HCEC 1CT (cell line): ENCODE measurements at places on chromosomes 6 and 20.

- DNase-seq: no peak
Observed at GRCh38 chr6:75747152-75747992, 1.7 kb upstream of the MYO6 start.

- DNase-seq: peak; percentile 78
Observed at GRCh38 chr6:28981833-28982475, 23.2 kb downstream of the ZNF311 start.

DNA sequence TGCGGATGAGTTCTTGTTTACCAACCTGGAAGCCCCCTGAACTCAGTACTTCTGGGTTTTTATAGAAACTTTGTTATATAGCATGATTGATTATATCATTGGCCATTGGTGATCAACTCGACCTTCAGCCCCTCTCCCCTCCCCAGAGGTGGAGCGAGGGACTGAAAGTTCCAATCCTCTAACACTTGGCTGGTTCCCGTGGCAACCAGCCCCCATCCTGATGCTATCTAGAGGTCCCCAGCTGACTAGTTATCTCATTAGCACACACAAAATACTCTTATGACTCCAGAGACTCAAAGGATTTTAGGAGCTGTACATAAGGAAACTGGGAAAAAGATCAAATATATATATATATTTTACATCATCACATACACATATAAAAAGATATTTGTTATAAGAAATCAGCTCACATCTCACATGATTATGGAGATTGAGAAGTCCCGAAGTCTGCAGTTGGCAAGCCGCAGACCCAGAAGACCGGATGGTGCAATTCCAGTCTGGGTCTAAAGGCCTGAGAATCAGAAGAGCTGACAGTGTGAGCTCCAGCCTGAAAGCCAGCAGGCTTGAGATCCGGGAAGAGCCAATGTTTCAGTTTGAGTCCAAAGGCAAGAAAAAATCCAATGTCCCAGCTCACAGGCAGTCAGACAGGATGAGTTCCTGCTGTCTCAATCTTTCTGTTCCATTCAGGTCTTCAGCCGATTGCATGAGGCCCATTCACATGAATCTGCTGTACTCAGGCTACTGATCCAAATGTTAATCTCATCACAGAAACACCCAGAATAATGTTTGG is 179.3 kb upstream of the DTNBP1 start:
- DNase-seq: no peak

DNA sequence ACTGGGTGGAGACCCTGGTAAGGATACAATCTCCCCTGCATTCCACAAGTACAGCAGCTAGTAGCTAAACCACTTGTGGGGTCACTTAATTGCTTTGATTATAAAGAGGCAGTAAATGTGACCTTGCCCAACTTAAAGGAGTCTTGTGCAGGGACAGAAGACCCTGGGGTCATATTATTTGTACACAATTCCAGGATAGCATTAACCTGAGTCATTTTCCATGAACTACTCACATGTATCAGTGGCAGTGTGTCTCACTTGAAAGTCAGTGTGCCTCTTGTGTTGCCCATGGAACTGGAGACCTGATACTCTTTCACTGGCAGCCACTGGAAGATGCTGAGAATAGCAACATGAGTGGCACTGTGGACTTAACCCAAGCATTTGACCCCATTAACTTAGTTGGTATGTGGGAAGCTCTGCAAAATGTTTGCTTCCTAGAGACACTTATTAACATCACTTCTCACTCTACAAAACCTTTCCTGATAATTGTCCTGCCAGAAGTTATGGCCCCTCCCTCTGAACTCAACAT is 28.9 kb downstream of the CLIC5 start:
- no peak for DNase-seq

DNA sequence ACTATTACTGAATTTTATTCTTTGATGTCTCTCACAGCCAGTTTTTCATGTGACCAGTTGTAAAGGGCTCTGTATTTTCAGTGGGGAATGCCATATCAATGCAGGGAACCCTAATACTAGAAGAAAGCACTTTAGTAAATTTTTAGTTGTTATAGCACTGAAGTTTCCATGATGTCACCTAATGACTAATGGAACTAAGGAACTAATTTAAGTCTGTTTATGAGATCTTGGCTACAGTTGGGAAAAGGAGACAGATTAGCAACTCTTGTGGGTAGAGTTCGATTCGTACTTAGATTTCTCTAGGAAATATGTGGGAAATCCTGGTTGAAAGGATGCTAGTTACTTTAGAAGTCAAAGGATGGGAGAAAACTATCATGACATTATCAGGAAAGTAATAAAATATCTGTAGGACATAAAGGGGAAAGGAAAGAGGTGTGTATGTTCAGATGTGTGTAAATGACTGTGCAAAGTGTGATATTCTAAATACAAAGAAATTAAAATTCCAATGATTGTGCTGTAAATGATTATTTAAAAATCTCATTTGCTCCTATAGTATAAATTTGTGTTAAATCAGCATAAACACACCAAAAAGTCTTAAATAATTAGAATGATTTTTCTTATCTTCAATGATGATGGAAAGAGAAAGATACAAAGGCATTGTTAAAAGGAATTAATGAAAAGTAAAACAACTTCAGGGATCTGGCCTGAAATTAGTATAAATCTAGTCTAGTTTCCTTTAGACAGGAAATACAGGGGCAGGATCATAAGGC is 103.4 kb downstream of the LRRC1 start:
- DNase-seq: peak; percentile 53

- no peak for DNase-seq
Observed at GRCh38 chr20:51497542-51498467, 44.7 kb downstream of the NFATC2 start.

DNA sequence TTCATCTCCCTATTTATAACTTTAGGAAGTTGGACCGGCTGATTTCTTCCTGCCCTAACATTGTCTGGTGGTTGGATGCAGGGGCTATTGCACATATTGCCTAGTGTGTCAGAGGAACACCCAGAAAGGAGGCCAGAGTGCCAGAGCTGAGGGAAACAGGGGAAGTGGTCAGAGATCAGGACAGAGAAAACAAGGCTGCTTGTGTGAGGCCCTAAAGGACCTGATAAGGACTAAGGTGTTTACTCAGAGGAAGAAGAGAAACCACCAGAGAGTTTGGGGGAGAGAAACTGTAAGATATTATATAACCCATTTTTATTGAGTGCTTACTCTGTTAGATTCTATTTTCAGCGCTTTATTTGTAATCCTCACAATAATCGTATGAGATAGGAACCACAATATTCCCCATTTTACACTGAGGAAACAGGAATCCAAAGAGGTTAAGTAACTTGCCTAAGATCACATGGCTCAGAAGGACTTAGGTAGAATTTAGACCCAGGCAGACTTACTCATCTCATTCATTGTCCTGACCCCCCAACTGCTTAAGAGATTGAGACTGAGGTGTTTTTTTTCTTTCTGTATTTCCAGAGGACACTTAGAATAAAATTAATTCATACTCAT is 54.0 kb upstream of the REV3L start:
- DNase-seq: no peak

DNA sequence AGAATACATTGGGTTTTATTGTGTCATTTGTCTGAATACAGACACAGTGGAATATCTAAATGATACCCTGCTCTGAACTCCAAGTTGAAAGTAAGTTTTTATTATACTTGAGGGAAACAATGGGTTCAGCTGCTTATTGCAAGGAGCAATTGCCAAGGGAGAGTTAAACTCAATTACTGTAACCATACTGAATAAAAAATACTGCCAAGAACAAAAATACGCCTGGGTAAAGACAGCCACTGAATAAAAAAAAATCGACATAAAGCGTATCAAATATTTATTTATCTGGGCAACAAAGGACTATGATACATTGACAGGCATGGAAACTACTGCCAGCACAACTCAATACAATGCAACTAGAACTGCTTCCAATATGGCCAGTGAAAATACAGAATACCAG is 18.1 kb downstream of the TFAP2A start:
- DNase-seq: no peak

DNA sequence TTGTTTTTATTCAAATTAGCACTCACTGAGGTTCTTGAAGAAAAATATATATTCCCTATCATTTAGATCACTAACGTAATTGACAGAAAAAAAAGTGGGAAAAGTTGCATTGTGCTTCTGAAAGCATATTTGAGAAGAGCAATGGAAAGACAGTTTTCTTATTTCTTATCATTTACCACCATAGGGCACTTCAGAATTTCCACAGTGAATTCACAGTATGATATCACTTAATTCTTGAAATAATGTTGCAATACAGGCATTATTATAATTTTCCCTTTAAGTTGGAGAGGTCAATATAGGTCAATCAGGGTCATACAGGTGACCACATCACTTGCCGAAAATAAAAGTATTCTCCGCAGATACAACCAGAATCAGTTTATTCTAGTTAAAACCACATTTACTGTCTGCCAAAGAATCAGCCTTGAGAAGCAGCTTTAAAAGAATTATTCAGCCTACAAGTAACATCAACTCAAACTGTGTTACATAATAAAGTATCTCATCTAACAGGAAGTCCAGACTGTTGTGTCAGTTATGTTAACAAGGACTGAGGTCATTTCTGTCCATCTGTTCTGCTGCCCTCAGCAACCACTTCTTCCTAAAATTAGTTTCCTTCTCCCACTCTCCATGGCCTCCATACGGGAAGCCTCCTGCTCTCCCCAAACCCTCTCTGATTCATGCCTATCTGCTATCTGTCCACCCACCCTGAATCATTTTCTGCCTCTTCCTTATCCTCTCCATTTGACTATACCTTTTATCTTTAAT is 121.2 kb downstream of the SIM1 start:
- DNase-seq: peak; percentile 66

- DNase-seq: no peak
Observed at GRCh38 chr6:167936051-167936450, 61.4 kb upstream of the KIF25 start.

DNA sequence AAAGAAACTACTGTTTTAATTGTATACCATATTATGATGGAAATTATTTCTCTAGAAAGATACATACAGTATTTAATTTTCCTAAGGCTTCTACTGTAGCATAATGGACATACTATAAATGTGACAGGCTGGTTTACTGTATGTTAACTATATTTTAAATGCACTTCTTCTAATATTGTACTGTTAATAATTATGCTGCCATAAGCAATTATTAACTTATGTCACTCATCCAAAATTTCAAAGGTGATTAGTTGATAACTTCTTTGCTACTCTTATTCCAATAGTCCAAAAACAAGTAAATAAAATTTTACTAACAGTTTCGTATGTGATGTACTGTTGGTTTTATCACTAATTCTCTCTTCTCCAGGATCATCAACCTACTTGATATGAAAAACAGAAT is 28.1 kb downstream of the HIVEP2 start:
- no peak for DNase-seq

- no peak for DNase-seq
Observed at GRCh38 chr6:155881826-155882526, 426.3 kb upstream of the NOX3 start.

GRCh38 chr6:168347615-168348014 is 28.0 kb upstream of the DACT2 start:
- no peak for DNase-seq

GRCh38 chr6:112640891-112641290 is 293.8 kb downstream of the RFPL4B start:
- peak; percentile 65 for DNase-seq

GRCh38 chr6:26594730-26595632 is 1.8 kb upstream of the ABT1 start:
- DNase-seq: peak; percentile 73

- no peak for DNase-seq
Observed at GRCh38 chr6:35080821-35081425, 60.2 kb downstream of the TCP11 start.

DNA sequence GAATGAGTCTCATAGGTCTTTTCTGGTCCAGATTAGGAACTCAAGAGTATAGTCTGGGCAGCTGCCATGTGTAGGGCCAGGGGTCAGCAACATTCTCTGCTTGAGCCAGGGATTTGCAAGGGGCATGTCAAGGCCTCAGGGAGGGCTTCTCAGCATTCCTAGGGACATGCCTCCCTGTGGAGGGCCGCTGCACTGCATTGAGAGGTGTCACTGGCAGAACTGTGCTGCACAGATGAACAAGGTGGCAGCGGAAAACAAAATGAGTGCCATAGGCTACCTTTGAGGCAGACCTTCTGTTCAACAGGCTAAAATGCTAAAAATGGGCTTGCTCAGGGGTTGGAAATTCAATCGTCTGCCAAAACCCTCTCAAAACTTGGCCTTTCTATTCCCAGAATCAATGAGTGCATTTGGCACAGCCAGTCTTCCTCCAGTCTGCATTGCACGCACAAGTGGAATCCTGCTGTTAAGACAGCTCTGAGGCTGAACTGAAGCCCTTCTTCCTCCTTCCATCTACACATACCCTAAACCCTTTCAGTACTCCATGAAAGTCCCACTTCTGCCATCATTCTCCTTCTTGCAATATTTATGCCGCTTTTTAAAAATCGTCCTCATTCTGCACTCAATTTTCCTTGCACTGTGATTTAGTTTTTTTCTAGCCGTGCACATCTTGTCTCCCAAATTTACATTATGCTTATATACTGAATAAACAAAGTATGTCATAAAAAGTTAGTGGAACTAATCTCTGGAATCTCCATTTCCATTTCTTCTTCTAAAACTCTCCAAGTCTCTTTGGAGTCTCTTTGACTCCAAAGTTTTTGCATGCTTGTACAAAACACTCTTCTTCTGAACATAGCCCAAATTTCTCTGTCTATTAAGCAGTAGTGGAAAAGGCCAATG is 51.7 kb downstream of the SLC26A8 start:
- no peak for DNase-seq

- no peak for DNase-seq
Observed at GRCh38 chr20:51513545-51513944, 29.0 kb downstream of the NFATC2 start.

DNA sequence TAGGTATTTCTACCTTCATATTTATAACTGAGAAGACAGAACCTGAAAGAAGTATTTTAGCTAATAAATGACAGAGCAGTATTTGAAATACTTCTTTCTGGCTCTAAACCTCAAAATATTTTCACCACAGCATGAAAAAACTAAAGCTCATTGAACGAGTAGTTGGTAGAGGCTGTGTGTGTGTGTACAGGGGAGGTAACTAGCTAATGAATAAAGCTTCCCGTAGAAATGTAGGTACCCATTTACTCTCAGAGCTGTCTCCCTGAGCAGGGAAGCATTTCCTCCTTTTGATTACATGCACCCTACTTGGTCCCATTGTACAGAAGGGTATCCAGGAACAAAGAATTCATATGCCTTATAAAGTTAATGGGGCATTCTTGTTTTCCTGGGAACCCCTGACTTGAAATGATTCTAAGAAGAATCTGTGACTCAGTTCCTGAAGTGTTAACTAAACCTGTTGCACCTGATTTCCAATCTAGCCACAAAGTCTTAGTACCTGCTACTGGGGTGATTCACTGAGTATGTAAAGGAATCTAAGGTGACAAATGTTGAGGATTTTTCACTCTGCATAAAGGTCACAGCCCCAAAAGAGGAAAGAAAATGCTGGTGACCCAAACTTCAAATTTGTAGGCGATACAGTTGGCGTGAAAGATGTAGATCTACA is 12.5 kb downstream of the CRYBG1 start:
- no peak for DNase-seq
